Mesothelial cell of epicardium (in vitro differentiated cells): ENCODE measurements at places on chromosomes 3 and 15.

DNA sequence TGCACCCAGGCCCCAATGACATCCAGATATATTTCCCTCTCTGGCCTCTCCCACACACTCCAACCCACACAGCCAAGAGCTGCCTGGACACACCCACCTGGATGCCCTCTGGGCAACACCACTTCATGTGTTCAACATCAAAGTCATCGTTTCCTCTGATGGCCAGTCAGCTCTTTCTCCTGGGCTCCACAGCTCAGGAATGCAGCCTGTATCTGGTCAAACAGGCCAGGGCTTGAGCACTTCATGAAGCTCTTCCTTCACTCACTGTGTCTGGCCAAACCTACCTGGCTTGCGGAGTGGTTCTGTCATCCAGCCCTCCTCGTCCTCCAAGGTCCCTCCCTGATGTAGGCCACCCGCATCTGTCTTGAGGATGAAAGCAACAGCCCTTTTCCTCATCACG is 35.8 kb upstream of the SLC6A11 start:
- no peaks in the 10 kb centered on the region for H3K36me3 ChIP-seq
- no peaks in the 10 kb centered on the region for H3K4me1 ChIP-seq
- H3K4me3 ChIP-seq = no peak overlapping the region
- no peak for DNase-seq

DNA sequence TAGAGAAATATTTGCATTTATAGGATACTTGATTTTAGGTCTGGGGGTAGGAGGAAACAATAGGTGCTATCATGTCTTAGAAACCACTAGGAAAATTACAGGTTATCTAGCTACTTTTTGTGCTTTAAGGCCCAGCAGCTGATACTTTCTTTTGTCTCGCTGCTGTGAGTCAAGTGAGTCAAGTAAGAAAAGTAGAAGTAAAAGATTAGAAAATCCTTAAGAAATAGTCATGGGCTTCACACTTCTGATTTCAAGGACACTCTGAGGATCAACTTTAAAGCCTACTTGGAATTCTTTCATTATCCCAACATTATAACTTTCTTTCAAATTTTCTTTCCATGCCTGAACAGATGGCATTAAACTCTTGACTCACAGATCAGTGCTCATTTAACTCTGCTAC is 95.2 kb upstream of the RBMS3 start:
- no peaks in the 10 kb centered on the region for H3K27me3 ChIP-seq
- no peak overlapping the region for H3K4me3 ChIP-seq
- peaks cover 3% of the 10 kb centered on the region for H3K36me3 ChIP-seq
- peaks cover 23% of the 10 kb centered on the region for H3K4me1 ChIP-seq
- no peak for DNase-seq

- no peaks in the 10 kb centered on the region for H3K4me1 ChIP-seq
- H3K27me3 ChIP-seq = no peaks in the 10 kb centered on the region
- no peak overlapping the region for H3K4me3 ChIP-seq
- H3K27ac ChIP-seq = no peak overlapping the region
- H3K36me3 ChIP-seq = no peaks in the 10 kb centered on the region
- DNase-seq = no peak
These were observed 227.6 kb upstream of the MME start for GRCh38 chr3:154852515-154852914.

DNA sequence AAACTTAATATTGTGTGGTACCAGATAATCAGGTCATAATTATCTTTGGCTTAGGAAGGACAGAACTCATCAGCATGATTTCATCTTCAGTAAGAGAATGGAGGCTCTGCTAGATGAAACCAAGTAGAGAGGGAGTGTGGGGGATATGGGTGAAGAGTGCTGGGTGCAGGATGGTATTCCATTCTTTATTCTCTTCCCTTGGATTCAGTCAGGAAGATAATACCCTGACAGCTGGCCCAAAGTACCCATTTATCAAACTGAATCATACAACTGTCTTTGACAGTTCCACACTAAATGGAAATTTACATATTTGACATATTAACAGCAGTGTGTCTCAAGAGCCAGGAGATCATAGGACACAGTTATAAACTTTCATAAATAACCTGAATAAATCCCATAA is 44.7 kb downstream of the GOLIM4 start:
- DNase-seq = no peak
- peaks cover 16% of the 10 kb centered on the region for H3K36me3 ChIP-seq
- H3K27ac ChIP-seq = peak overlapping the region; percentile 76
- peaks cover 66% of the 10 kb centered on the region for H3K4me1 ChIP-seq

DNA sequence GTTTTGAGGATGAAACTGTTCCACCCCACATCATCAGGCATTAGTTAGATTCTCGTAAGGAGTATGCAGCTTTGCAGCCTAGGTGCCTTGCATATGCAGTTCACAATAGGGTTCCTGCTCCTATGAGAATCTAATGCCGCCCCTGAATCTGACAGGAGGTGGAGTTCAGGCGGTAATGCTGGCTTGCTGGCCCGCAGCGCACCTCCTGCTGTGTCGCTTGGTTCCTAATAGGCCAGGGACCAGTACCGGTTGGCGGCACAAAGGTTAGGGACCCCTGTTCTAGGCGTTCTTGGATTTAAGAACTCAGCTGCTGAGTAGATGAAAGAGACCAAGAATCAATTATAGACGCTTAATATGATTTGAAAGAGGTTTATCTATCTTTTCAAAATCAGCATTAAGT is 595.4 kb downstream of the CADM2 start:
- H3K4me3 ChIP-seq = no peak overlapping the region
- H3K27me3 ChIP-seq = no peaks in the 10 kb centered on the region
- H3K27ac ChIP-seq = no peak overlapping the region
- no peak for DNase-seq
- H3K4me1 ChIP-seq = no peaks in the 10 kb centered on the region

- no peak overlapping the region for H3K4me3 ChIP-seq
- H3K27me3 ChIP-seq = no peaks in the 10 kb centered on the region
- DNase-seq = no peak
- H3K36me3 ChIP-seq = no peaks in the 10 kb centered on the region
These were observed 58.4 kb downstream of the IGF2BP2 start for GRCh38 chr3:185766329-185767001.

GRCh38 chr3:124200407-124200806 is 208.5 kb upstream of the ROPN1 start:
- H3K27ac ChIP-seq = no peak overlapping the region
- H3K4me1 ChIP-seq = peaks cover 27% of the 10 kb centered on the region
- no peaks in the 10 kb centered on the region for H3K27me3 ChIP-seq
- H3K36me3 ChIP-seq = no peaks in the 10 kb centered on the region
- H3K4me3 ChIP-seq = no peak overlapping the region

DNA sequence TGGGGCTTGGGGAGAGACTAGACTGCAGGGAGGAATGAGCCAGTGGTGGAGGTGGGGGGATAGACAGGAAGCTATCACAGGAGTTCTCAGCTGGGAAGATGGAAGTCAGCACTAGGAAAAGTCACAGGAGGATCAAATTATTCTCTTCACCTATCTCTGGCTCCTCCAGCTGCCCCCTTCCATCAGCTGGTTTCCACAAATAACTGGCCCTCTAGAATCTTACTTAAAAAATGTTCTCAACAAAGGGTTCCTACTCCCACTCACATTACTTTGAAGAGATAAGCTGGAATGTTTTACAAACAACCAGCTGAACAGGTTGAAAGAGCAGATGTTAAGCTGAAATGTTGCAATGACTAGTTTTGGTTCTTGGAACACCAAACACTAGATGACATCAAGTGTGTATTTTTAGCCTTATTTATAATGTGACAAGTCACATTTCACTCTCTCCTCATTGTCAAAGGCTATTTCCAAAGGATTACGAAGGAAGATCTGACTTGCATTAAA is 102.7 kb upstream of the AADACL2 start:
- H3K4me1 ChIP-seq = peaks cover 16% of the 10 kb centered on the region
- no peaks in the 10 kb centered on the region for H3K36me3 ChIP-seq
- no peak overlapping the region for H3K4me3 ChIP-seq
- peak overlapping the region; percentile 14 for H3K27ac ChIP-seq
- no peaks in the 10 kb centered on the region for H3K27me3 ChIP-seq
- DNase-seq = no peak

GRCh38 chr15:40870716-40871115 is 3.3 kb downstream of the RHOV start:
- no peak overlapping the region for H3K4me3 ChIP-seq
- peaks cover 23% of the 10 kb centered on the region for H3K4me1 ChIP-seq
- no peak for DNase-seq
- H3K27me3 ChIP-seq = peaks cover 15% of the 10 kb centered on the region
- H3K36me3 ChIP-seq = no peaks in the 10 kb centered on the region

DNA sequence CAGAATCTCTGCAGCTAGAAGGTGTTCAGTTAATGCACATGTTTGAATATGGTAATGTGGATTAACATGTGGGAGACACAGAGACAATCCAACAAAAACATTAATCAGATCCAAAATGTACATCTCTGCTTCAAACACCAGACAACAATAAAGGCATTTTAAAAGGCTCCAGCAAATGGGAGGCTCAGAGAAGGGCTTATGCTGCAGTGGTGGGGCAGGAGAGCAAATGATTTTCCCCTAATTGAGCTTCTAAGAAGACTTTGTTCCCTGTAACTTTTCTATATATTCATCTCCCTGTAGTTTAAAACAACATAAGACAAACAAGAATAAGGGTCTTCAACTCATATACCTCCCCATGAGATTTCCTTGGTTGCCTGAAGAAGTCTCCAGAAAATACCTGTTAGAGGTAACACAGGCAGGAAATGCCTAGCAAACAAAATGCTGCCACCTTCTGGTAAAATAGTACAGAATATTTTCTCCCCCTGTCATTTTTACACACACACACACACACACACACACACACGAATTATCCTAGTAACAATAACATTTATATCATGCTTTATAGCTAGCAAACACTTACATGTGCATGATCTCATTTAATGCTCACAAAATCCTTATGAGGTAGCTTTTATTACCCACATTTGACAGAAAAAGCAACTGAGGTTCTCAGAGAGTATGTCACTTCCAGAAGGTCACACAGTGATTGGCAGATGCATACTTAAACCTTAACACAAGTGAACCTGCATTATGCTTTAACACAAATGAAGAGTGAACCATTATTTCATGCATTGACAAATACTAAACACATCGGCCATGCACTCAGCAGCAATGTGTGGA is 123.4 kb upstream of the MB21D2 start:
- no peaks in the 10 kb centered on the region for H3K36me3 ChIP-seq
- no peaks in the 10 kb centered on the region for H3K27me3 ChIP-seq
- DNase-seq = no peak
- no peak overlapping the region for H3K4me3 ChIP-seq

- H3K27ac ChIP-seq = peak overlapping the region; percentile 94
- H3K27me3 ChIP-seq = no peaks in the 10 kb centered on the region
- peaks cover 48% of the 10 kb centered on the region for H3K4me1 ChIP-seq
- peak; percentile 65 for DNase-seq
- H3K36me3 ChIP-seq = no peaks in the 10 kb centered on the region
- peak overlapping the region; percentile 22 for H3K4me3 ChIP-seq
These were observed 157.6 kb downstream of the UACA start for GRCh38 chr15:70605606-70606410.

DNA sequence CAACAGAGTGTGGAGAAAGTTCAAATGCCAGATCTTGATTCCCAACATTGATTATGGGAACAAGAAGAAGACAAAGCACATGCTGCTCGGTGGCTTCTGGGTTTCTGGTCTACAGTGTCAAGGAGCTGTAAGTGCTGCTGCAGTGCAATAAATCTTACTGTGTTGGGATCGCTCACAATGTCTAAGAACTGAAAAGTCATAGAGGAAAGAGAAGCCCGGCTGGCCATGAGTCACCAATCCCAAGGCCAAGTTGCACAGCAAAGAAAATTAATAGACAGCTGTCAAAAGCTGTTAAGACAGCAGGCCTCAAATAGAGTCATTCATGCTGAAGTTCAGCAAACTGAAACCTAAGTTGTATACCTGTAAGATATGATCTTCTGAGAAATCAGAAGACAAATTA is 33.2 kb upstream of the SPPL2A start:
- H3K27me3 ChIP-seq = no peaks in the 10 kb centered on the region
- DNase-seq = no peak
- H3K27ac ChIP-seq = peak overlapping the region; percentile 85
- peaks cover 37% of the 10 kb centered on the region for H3K4me1 ChIP-seq
- no peaks in the 10 kb centered on the region for H3K36me3 ChIP-seq

DNA sequence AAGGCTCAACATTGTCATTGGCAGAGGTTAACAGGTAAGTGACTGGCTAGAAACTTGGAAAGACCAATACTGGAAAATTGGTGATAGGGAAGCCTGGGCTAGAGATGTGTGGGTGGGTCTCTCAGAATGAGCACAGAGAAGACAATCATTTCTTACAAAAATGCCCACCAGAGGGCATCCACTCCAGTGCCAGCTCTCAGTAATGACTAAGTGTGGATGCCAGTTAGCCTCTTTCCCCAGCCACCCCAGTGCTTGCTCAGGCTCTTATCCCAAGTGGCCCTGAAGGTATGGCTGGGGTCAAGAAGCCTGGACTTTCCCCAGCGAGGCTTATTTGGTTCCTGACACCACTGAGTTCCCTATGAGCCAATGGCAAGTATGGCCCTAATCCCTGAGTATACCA is 115.9 kb upstream of the ST8SIA2 start:
- peaks cover 10% of the 10 kb centered on the region for H3K4me1 ChIP-seq
- H3K27me3 ChIP-seq = peaks cover 23% of the 10 kb centered on the region

DNA sequence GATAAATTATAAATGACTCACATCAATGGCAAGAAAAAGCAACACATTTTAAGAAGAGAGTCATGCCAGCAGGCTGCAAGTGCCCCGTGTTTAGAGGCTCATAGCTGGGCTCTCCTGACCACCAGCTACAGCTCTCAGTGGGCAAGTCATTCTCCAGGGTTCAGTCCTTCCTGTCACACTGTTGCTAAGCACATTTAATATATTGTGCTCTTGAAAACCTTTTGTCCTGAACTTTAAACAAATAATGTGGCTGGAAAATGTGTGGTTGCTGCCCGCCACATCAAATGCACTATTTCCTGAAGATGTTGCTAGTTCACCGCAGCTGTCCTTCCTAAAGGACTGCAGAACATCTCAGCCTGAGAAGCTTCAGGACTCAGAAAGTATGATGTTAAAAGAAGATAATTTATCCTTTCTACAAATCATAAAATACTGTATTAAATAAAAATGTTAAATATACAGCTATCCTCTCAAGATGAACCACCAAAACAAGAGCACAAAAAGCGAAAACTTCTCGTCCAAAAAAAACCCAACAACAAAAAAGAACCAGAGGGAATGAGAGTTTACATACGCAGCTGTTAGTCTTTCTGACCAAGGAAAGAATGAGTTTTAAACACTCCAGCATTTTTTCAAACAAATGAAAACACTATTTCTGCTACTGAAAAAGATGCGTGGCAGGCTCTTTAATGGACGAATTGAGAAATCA is 951 bp downstream of the TARS3 start:
- peaks cover 23% of the 10 kb centered on the region for H3K36me3 ChIP-seq
- peak overlapping the region; percentile 86 for H3K4me3 ChIP-seq
- no peak for DNase-seq
- H3K27ac ChIP-seq = peak overlapping the region; percentile 89
- no peaks in the 10 kb centered on the region for H3K27me3 ChIP-seq

- H3K27ac ChIP-seq = no peak overlapping the region
- no peaks in the 10 kb centered on the region for H3K36me3 ChIP-seq
- DNase-seq = no peak
- no peaks in the 10 kb centered on the region for H3K4me1 ChIP-seq
These were observed 36.9 kb upstream of the COL8A1 start for GRCh38 chr3:99601515-99601914.

GRCh38 chr15:65690778-65691177 is 69.0 kb downstream of the SLC24A1 start:
- peaks cover 43% of the 10 kb centered on the region for H3K36me3 ChIP-seq
- H3K4me1 ChIP-seq = peaks cover 3% of the 10 kb centered on the region
- H3K27me3 ChIP-seq = no peaks in the 10 kb centered on the region
- no peak overlapping the region for H3K27ac ChIP-seq
- DNase-seq = no peak

- DNase-seq = no peak
- H3K27me3 ChIP-seq = no peaks in the 10 kb centered on the region
- H3K4me1 ChIP-seq = peaks cover 34% of the 10 kb centered on the region
- no peak overlapping the region for H3K27ac ChIP-seq
These were observed 31.3 kb upstream of the SPTBN5 start for GRCh38 chr15:41925086-41925608.
